Kidney (tissue), 22 donors: ENCODE measurements at places on chromosomes 6 and 20. TPM values are rescaled to one million over a fixed set of nuclear protein-coding genes. Genes with fewer than 3 reads are reported as not detected.

Gene C20orf173
- total RNA-seq = not detected

Gene CSNK2B
- 130 TPM for total RNA-seq

Gene AIF1
- 44.1 TPM for total RNA-seq

Gene PAX1
- not detected for total RNA-seq

Gene CLIC5
- total RNA-seq = 7.4 TPM

Gene COL21A1
- total RNA-seq = 3.1 TPM

Gene TMEM217
- total RNA-seq = 0.72 TPM

Gene SIGLEC1
- 20.2 TPM for total RNA-seq

Gene TNFAIP3
- total RNA-seq = 52.6 TPM

Gene SEMG1
- total RNA-seq = not detected

Gene PDE7B
- total RNA-seq = 15.4 TPM

Gene SPDEF
- 0.19 TPM for total RNA-seq

DNA sequence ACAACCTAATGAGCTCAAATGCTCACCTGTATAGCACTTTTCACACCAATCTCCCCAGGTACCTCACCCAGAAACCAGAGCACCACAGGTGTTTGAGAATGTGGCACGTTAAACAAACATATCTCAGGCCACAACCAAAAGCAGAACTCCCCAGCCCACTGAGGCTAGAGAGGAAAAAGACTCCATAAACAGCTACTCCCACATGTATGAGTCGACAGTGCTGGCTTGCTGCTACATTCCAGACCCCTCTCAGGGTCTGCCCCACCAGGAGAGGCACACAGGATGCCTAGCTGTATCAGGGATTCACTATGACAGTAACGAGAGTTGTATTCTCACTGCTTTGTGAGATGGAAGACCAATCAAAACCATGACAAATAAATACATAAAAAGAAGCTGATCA is 242.6 kb upstream of the ARID1B start:
- no peak for DNase-seq

- DNase-seq = peak; percentile 89
Observed at GRCh38 chr20:51595058-51595532, 52.6 kb upstream of the NFATC2 start.

DNA sequence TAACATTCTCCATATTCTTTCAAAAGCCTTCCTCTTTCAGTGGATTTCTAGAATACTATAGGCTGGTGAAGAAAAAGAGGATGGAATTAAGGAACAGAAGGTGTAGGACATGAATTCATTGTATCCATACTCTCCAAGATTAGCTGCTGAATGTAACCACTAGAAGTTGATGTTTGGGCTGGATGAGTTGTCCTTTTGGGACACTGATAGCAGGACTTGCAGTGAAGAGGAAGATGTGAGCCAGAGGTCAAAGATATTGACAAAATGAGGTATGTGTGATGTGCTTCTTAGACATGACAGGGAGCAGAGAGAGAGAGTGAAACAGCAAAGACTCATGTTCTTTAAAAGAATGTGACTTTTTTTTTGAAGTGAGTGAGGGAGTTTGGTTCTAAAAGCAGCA is 134.3 kb upstream of the MAN1A1 start:
- DNase-seq = no peak

GRCh38 chr6:33430991-33431879 is 11.4 kb downstream of the SYNGAP1 start:
- DNase-seq = peak; percentile 92

DNA sequence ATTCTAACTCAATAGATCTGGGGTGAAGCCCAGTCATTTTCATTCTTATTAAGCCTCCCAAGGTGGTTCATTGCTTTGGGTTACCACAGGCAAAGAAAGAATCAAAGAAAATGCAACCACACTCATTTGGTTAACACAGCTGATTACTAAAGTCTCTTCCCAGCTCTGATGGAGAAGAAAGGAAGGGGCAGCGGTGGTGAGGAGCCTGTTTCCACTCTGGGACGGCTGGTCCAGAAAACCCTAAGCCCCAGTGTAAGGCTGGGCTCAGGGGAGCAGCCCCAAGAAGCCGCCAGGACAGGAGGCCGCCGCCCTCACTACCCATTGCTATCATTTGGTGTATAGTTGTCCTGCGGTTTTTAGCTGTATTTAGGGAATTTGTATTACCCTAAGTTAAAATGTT is 226.9 kb downstream of the CD83 start:
- no peak for DNase-seq

DNA sequence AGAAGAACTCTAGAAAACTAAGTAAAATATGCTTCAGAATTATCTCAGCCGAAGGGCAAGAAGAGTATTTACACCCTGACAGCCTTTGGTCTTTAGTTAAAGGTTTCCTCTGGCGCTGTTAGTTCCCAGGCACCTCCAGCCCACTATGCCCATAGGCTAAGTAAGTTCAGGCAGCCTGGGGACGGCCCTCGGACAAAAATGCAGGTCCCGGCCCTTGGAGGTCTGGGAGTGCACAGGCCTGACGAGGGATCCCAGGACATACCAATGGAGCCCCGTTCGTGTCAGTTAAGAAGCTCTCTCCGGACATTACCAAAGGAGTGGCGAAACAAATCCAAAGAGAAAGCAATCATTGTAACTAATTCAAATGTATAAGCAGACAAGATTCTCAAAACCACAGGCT is 311.8 kb downstream of the CD83 start:
- DNase-seq = no peak

DNA sequence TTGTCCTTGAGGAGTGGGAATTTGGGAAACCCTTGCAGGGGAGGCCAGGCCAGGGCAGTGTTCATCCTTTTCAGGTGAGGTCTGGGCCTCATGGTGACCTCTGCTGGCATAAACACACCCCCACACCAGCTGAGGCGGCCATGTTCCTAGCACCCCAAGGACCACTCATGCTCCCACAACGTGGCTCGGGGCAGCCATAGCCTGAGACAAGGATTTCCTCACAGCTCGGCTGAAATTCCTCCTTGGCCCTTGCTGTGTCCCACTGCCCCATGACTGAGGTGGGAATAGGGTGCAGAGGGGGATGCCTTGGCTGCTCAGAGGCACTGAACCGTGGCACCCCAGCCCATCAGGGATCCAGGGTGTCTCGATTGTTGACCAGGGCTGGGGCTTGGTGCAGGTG is 27.3 kb upstream of the SPDEF start:
- DNase-seq = no peak

- no peak for DNase-seq
Observed at GRCh38 chr6:51350308-51350904, 531.7 kb downstream of the TFAP2B start.

DNA sequence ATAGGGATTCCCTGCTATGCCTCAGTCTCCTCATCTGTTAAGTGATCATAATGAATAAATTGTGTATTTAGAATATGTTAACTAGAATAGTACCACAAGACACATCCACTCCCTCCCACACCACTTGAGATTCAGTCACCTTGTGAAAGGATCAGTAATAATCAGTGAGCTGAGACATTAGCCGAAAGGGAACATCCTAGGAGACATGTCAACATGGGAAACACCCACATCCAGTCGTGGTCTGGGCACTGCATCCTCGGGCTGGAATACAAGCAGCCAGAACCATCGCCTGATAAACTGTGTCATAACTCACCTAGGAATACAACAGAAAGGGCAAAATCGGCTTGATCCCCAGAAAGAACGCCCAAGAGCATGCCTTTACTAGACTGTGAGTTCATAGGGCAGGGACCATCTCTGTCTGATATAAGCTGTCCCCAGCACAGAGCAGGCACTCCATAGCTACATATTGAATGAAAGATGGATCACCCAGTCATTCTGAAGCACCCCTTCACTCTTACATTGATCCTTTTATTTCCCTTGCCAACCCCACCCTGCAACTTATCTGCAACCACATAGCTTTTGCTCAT is 23.9 kb downstream of the RIPOR2 start:
- no peak for DNase-seq

DNA sequence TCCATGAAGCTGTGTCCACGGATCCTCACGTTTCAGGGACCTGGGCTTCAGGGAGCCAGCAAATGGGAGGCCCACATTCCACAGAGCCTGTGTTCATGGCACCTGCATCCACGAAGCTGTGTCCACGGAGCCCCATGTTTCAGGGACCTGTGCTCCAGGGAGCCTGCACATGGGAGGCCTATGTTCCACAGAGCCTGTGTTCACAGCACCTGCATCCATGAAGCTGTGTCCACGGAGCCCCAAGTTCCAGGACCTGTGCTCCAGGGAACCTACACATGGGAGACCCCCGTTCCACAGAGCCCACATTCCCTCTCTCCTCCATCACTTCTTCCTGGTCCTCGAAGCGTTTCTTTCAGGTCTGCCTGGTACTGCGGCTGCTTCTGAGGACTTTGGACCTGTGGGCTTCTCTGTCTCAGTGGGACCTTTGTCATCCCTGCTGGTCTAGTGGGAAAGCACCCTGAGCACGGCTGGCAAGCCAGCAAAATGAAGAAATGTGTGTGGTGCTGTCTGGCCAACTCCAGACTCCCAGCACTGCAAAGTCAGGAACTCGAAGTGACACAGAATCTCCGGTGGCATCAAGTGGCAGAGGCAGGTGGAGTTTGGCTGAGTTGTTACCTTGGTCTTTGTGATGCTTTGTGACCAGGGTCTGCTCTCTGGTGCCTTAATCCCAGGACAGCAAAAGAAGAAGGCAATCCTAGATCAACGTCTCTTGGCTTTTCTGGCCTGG is 245.9 kb downstream of the DLL1 start:
- DNase-seq = no peak

DNA sequence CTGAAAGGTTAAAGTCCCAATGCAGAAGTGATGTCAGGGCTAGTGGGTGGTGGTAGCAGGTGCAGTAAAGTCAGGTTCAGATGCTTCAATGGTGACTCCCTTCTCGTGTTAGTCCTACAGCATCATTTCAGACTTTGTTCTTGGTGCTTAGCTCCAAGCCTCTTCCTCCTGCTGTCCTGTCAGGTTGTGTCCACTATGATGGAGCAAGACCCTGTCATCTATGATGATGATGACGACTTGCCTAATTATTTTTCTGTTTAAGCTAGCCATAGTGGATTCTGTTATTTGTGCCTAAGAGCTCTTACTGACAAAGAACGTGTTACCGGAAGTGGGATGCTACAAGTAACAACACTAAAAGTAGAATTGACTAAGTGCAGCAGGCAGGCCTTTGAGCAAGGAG is 5.0 kb upstream of the FERMT1 start:
- DNase-seq = no peak

GRCh38 chr20:48308232-48308781 is 519.5 kb downstream of the PREX1 start:
- no peak for DNase-seq

GRCh38 chr6:130206479-130206878 is 16.3 kb downstream of the SAMD3 start:
- no peak for DNase-seq

DNA sequence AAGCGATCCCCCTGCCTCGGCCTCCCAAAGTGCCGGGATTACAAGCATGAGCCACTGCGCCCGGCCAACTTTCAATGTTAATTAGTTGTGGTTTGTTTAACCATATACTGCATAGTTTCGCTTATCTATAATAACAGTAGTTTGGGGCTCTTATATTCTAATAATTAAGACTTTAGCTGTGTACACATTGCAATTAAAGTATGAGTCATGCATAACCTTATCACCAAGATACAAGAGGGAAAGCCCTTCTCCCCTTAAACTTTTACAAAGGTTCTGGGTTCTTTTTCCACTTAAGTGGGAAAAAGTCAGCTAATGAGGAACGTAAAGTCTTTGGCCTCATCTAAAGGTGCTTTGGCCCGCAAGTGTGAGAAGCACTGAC is 3.2 kb upstream of the MCCD1 start:
- no peak for DNase-seq

GRCh38 chr6:149181304-149181703 is 136.2 kb upstream of the TAB2 start:
- no peak for DNase-seq

DNA sequence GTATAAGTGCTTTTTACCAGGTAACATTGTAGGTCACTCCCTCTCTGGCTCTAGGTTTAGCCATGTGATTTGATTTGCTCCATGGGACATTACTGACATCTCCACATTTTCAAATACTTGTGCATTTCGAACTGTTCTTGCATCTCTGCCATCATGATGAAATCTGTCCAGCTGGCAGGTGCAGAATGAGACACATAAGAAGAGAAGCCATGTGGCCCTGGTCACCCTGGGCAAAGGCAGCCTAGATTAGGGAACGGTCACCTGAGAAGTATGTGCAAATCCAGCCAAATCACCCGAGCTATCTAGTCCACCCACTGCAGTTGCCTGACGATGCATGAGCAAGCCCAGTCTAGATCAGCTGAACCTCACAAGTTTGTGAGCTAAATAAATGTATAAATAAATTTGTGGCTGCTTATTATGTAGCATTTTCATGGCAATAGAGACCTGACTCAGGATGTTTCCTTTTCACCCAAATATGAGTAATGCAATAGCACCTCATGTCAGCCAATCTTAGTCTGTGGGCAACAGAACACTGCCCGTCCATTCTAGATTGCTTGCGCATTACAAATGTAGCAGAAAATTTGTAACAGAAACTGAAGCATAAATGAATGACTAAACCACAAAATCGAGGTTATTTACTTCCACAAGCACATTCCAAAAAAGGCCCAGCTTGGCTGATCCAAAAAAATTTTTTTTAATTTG is 115.2 kb downstream of the PAK5 start:
- no peak for DNase-seq

- DNase-seq = no peak
Observed at GRCh38 chr20:64036346-64037198, 590 bp downstream of the C20orf204 start.

- DNase-seq = no peak
Observed at GRCh38 chr6:160398674-160399271, 50.6 kb downstream of the SLC22A3 start.

DNA sequence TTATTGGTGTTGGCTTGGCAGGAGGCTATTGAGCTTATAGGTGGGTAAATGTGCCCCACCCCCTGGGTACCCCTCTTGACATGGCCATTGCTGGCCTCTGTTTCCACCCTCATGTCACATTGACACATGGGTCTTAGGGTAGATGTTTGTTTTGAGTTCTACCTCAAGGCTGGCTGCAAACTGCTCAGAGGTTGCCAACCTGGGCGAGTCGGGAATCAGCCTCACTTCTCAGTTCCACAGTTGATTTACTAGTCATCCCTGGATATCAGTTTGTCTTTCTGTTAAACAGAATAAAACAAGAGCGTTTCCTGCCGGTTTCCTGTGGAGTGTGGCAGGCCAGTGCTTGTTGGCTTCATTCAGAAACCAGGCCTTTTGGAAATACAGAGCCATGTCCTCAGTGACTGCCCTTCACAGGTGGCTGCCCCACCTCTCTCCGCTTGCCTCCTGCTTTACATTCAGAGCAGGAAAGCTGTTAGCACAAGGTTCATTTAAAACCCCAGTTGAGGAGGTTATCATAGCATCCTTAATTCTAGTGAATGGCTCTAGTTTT is 105.6 kb downstream of the TCP11 start:
- no peak for DNase-seq
